ENCODE measurements at places on chromosomes 12 and 14. TPM values are rescaled to one million over a fixed set of nuclear protein-coding genes. Genes with fewer than 3 reads are reported as not detected.

The P2RX2 gene
- not detected for total RNA-seq

The OLR1 gene
- total RNA-seq: 0.24 TPM

The TAS2R10 gene
- not detected for total RNA-seq

The ATL1 gene
- total RNA-seq: 1.1 TPM

Data from Right ventricle myocardium inferior (tissue), 1 donor.